DND-41 (cell line): ENCODE measurements at places on chromosomes 2 and 18.

GRCh38 chr2:20190876-20191713 is 33.8 kb downstream of the SDC1 start:
- DNase-seq, result no peak

DNA sequence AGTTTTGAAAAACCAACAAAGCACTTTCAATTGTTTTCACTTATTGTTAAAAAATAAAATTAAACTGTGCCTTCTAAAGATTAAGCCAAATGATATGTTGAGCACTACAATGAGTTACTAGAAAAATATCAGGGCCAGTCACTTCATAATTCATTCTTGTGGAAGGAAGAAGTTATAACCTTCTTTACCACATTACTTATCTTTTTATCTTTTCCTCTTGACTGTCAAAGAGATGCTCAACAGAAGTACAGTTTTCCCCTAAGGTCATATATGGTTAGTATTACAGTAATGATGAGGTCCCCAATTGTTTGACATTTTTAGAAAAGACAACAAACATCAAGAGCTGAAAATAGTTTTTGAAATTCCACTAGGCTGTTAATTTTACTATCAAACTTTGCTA is 9.4 kb downstream of the PELI1 start:
- DNase-seq, result no peak

DNA sequence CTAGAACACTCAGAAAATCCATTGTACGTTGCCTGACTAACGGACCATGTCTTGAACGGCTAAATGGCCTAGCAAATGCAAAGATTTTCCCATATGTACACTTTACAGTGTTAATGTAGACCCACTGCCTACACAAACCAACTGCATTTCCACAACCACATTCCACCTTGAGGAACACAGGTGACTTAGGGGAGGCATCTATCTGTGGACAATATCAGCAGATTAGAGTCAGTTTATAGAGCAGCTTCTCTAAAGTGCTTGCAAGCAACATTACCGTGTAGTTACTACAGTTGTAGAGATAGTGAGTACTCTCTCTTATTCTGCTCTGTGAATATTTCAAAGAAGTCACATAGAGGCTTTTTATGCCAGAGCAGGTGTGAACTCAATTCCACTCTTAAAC is 139.6 kb downstream of the TCF4 start:
- DNase-seq, result no peak

GRCh38 chr18:48413342-48413741 is 4.2 kb upstream of the ZBTB7C start:
- DNase-seq, result no peak

GRCh38 chr2:134216152-134216829 is 37.6 kb upstream of the MGAT5 start:
- no peak for DNase-seq

DNA sequence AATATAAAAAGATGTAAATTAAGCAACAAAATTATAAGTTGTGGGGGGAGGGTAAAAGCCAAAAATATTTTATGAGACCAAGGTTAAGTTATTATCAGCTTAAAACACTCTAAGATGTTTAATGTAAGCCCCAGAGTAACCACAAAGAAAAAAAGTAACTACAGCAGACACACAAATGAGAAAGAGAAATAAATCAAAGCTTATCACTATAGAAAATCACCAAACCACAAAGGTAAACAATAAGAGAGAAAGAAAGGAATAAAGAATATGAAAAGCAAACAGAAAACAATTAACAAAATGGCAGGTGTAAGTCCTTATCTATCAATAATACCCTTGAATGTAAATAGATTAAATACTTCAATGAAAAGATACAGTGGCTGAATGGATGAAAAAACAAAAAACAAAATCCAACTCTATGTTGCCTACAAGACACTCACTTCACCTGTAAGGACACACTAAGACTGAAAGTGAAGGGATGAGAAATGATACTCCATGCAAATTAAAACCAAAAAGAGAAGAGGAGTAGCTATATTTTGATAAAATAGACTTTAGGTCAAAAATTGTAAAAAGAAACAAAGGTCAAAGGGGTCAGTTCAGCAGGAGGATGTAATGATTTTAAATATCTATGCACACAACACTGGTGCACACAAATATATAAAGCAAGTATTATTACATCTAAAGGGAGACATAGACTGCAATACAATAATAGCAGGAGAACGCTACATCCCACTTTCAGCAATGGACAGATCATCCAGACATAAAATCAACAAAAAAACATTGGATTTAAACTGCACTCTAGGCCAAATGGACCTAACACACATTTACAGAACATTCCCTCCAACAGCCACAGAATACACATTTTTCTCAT is 80.7 kb downstream of the PTPN2 start:
- DNase-seq, result no peak

DNA sequence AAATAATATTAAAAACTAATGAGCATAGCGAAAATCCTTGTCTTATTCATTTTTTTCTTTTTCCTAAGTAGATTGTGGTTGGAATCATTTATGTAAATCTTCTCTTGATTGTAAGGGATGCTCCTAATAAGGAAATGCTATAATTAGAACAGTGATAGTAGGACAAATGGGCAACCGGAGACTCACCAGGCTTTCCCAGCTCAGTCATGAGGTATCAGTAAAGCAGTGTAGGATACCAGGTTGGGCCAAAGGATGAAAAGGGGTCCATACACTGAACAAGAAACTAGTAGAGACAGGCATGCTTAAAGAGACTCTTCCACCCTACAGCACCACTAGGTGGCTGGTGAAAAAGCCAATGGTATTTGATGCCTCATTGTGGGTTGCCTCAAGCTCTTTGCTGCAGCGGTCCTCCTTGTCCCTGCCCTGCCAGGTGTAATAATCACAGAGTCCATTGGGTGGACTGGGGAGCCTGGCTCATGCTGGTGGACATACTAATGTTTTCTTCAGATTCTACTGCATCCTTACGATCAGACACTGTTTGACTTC is 71.4 kb upstream of the FAM98A start:
- DNase-seq, result no peak

DNA sequence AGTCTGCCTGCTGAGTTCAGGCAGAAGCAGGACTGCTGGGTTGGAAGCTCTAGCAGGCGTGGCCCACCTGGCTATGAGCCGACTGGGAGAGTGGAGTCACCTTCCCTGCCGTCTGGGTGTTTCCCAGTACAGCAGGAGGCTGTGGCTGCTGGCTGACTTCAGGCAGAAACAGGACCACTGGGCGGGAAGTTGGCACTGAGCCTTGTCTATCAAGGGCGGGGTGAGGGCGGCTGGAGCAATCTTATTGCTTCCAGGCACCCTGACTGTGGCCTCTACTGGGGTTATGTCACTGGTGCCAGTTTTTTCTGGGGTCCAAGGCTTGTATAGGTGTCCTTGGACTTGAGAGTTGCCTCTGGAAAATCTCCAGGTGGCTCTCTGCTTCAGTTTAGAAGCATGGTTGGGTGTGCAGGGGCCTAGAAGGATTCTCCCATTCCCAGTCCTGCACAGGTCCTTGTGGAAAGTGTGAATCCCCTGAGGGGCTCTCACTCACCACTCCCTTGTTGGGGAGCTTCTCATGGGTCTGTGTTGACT is 30.5 kb downstream of the LTBP1 start:
- DNase-seq, result no peak

GRCh38 chr18:21798126-21798525 is 57.5 kb downstream of the MIB1 start:
- no peak for DNase-seq

GRCh38 chr18:50751947-50752346 is 67.9 kb downstream of the MRO start:
- DNase-seq, result no peak
